Coronary artery (tissue), 2 donors: ENCODE measurements at places on chromosomes 12 and 14.

- DNase-seq: no peak
These were observed 201.9 kb downstream of the DAD1 start for GRCh38 chr14:22386924-22387775.

DNA sequence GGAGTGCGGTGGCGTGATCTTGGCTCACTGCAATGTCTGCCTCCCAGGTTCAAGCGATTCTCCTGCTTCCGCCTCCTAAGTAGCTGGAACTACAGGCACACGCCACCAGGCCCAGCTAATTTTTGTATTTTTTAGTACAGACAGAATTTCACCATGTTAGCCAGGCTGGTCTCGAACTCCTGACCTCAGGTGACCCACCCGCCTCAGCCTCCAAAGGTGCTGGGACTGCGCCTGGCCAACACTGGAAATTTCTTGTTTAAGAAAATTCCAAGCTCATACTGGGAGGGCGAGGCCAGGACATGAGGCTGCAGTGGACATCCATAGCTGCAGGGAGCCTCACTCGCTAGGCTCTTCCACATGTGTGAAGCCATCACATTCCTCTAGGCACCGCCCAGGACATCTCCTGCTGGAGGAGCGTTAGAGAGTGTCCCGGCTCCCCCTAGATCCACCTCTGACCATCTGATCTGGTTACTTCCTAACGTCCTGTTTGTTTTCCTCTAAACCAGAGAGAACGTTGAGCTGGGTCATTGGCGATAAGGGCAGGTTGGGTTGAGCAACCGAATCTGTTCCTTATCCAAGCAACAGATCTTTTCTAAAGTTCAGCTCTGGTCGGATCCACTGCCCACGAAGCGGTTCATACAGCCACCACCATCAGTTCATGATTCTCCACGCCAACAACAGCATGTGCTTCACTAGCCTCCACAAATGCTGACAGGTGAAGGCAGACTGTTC lies 108.2 kb upstream of the MED13L start:
- no peak for DNase-seq

DNA sequence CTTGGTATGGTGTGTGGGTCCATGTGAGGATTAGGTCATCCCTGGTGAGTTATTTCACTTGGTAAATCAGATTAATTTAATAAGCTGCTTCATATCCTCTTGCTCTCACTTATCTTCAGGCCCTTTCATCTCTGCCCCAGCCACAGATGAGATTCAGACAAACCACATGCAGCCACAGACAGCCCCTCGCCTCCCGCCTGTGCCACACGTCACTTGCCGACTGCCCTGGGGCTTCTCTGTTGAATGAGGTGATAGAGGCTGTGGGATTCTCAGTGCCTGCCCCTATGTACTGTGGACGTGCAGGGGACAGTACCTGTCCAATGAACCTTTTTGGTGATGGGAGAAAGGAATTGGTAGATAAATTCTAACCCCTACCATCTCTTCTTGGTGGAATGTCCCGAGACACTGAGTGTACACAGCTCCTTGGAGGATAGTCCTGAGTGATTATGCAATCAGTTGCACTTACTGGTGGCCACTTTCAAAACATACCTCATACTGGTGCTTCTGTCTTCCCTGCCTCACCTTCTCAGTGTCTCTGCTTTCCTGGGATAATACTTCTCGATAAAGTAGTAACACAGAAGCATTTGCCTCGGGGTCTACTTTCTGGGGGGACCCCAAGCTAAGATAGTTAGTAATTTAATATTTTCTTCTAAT lies 248.7 kb downstream of the TTC6 start:
- no peak for DNase-seq

- DNase-seq: no peak
These were observed 238.3 kb downstream of the GALC start for GRCh38 chr14:87754520-87755223.

GRCh38 chr14:80446356-80446755 lies 235.1 kb upstream of the DIO2 start:
- no peak for DNase-seq

- DNase-seq: no peak
These were observed 756.5 kb upstream of the TBX3 start for GRCh38 chr12:115440438-115440837.

- DNase-seq: no peak
These were observed 1021.5 kb upstream of the TMEM132C start for GRCh38 chr12:127245437-127245836.

GRCh38 chr14:23172574-23172973 lies 10.9 kb downstream of the SLC7A8 start:
- DNase-seq: no peak

DNA sequence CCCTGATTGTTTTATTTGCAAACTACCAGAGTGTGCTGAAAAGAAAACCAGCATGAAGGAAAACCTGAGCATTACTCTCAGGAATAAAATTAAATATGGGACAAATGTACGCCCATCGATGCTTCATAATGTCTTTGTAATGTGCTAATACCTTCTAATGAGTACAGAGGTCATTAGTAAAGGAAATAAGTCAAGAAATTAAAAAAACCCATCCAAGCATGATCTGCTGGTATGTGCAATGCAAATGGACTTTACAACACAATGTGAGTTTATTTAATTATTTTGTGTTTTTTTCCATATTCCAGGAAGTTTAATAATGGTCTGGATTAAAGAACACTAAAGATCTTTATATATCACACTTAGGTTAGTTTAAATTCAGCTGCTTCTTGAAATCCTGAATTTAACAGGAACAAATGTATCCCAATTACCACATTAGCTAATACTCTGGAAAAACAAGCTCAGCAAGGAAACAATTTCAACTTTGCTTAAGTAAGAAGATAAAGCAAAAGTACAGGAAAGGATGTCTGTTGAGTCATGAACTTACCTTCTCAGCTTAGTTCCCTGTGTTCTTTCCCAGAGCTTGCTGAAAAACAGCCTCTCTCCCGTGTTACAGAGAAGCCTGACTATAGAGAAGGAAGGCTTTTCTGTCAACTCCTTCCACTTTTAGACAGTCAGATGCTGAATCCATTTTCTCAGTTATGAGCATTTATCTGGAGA lies 179.3 kb upstream of the TMEM260 start:
- DNase-seq: no peak

- no peak for DNase-seq
These were observed 9.6 kb downstream of the PTPN6 start for GRCh38 chr12:6960593-6961277.

DNA sequence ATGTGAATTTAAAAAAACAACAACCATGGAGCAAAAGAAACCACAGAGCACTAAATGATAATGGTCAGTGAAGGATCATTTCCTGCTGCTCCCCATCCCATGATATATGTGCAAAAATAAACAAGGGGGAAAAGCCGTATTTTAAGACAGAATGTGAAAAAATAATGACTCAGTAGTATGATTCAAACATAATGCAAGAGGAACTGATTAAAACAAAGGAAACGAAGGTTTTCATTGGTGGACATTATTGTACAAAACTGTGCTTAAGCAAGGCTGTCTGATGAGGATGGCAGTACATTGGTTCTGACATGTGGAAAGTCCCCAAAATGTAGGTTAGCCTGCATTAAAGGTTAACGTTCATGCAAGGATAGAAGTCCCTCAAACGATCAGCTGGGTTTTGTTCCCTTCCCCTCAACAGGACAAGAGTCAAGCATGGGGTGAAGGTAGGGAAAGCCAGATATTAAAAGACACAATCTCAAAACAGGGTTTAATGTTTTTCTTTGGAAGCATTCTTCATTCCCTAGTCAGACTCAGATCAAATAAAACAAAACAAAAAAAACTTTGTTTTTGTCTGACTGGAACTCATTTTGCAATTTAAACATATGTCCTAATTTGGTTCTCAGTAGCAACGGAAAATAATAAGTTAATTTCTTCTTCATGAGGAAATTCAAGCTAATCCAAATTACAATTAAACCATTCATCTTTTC lies 26.3 kb upstream of the PTGDR start:
- no peak for DNase-seq

DNA sequence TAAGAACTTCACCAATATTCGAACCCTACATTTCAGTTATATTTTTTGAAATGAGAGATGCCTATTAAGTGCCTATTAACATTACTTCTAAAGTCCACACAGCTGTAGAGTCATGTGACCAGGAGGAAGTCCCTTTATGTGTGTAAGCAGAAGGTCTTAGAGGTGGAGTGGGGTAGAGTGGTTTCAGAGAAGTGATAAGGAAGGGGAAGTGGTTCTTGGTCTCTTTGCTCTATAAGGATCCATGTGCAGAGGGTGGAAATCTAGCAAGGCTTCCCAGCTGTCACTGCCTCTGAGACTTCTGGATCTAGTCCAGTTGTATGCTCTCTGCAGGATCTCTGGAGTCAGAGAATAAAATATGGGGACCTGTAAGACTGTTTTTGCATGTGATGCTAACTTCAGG lies 673.9 kb downstream of the FLRT2 start:
- DNase-seq: no peak
